ENCODE measurements at places on chromosomes 3 and 15.

DNA sequence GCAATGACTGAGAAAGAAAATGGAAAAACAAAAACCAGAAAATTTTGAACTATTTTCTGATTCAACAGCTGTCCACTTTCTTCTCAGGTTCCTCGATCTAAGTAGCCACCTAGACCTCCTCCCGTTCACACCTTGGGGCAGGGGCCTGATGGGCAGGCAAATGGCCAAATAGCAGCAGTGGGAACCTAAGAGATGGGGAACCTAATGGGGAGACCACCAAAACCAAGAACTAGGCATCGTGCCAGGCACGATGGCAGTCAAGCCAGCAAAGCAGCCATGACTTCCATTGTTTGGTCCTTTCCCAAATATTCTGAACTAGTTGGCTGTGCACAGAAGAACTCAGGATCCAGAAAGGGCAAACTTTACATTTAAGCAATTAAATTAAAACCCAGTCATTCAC is 57.1 kb downstream of the CAPN7 start:
- no peak for DNase-seq

- DNase-seq = no peak
These were observed 155.0 kb upstream of the TRIM42 start for GRCh38 chr3:140522653-140523380.

- no peak for DNase-seq
These were observed 249.7 kb upstream of the CFAP20DC start for GRCh38 chr3:59299561-59299960.

GRCh38 chr3:108008931-108009639 is 81.7 kb downstream of the CD47 start:
- peak; percentile 49 for DNase-seq

DNA sequence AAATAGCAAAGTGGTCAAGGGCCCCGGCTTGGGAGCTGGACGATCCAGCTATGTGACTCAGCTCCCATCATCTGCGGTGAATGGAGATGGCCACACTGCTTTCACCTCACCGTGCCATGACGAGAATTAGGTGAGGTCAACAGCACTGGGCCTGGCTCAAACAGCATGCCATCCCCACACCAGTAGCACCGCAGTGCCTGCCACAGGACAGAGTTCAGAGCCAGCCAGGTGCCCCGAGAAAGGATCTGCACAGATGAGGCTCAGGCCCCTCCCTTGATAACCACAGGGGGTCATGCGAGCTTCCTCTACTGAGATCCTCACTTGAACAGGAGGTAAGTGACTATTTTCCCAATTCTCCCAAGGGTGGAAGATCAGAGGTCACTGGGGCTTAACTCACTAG is 29.4 kb downstream of the ZXDC start:
- no peak for DNase-seq

DNA sequence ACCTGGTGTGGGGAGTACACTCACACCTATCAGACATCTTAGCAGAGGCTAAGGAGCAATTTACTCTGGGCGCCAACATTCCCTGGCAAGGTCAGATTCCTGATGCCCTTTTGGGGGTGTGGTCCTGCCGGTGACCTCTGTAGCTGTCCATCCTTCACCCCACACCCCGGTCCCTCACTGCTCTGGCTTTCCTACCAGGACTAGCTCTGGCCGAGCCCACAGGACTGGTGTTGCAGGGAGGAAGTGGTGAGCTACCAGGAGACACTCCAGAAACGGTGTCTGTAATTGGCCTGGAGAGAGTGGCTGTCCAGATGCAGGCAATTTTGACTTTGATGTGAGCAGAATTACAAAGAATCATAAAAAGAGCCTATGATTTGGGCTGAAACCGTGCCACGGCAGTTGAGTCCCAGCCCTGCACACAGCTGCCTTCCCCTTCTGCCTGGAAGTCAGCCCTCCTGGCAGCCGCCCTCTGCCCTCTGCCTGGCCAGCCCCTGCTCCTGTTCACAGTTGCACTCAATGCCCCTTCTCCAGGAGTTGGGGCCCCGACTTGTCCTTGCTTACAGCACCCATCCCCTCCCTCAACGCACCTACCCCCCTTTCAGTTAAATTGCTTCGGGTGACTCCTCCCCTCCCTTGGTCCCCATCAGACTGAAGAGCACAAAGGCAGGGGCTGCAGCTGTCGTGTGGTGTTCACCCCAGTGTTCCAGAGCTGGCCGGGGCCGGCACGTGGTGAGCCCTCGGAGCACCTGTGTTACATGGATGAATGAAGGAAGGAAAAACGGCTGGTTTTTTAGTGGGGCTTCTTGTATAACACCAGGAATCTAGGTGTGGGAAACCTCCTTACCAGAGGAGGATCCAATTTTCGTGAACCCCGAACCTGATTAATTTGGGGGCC is 80.2 kb upstream of the TPM1 start:
- no peak for DNase-seq

GRCh38 chr3:190319660-190320059 is 2.6 kb downstream of the CLDN1 start:
- DNase-seq = no peak

- DNase-seq = peak; percentile 60
These were observed 65.6 kb downstream of the SLC6A6 start for GRCh38 chr3:14467814-14468620.

DNA sequence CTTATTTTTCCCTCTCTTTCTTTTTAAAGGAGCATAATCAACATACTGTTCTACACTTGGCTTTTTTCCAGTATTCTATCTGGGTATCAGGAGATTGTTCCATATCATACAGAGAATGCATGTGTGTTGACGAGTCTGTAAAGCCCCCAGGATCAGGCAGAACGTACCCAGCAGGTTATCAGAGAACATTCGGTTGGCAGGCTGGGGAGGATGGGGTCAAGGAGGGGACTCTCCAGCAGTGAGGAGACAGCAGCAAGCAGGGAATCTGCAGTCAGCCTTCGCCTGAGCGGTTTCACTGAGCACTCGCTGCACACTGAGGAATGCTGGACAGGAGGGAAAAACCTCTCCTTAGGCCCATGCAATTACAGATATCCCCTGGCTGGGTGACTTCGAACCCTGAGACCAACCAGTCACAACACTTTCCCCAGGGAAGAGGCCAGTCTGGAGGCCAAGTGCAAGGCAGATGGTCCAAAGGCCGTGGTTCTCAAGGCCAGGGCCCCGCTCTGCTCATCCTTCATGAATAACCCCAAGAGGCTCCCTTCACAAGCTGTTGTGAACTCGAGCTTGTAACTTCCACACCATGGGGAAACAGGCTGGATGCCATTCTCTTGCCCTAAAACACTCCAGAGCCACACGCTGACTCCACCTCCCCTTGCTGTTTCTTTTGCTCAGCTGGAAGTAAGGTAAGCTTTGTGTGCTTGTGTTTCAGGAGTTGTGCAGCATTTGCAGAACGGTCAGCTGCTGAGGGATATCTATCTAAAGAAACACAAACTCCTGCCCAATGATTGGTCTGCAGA is 60.1 kb downstream of the PXYLP1 start:
- no peak for DNase-seq

- DNase-seq = peak; percentile 20
These were observed 36.7 kb downstream of the PTPN9 start for GRCh38 chr15:75542386-75542797.

- no peak for DNase-seq
These were observed 12.8 kb downstream of the H1-8 start for GRCh38 chr3:129555616-129556357.

- DNase-seq = peak; percentile 61
These were observed 50.8 kb downstream of the CRYBG3 start for GRCh38 chr3:97872525-97873042.

- DNase-seq = no peak
These were observed 240.6 kb upstream of the GOLIM4 start for GRCh38 chr3:168336276-168336675.

- no peak for DNase-seq
These were observed 31.2 kb downstream of the TGM4 start for GRCh38 chr3:44905446-44906157.

GRCh38 chr15:89367485-89368451 is 33.1 kb upstream of the POLG start:
- DNase-seq = no peak
